Stimulated activated CD4-positive, alpha-beta T cell treated with anti-CD3 and anti-CD28 coated beads, Interleukin-2, amount 100 ng/mL, for 48 hours (primary cell): ENCODE measurements at places on chromosomes 2 and 18.

DNA sequence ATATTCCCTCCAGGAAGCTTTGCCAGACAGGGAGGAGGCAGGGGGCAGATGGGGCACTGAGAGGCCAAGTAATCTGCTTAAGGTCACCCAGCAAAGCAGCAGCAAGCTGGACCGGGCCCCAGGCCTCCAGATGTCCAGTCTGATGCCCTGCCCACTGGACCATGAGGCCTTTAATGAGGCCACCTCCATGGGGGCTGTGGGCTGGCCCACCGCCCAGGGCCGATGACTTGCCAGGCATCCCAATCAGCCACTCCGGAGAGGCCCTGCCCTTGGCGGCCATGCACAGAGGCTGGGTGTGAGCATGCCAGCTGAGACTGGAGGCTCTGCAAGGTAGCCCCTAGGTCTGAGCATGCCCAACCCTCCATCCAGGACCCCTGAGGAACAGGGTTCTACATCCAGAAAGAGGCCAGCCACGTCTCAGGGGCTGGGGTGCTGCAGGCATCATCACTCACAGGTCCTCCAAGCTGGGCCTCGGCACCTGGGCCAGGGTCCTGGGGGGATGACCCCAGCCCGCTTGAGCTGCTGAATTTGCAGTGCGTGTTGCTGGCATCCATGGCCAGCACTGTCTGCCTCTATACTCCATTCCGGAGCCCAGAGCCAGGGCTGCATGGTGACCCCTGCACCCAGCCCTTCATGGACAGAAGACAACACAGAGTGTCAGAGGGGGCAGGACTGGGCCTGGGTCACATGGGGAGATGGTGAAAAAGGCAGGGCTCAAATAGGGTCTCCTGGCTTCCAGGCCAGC is 164.2 kb downstream of the INHBB start:
- no peak for DNase-seq

DNA sequence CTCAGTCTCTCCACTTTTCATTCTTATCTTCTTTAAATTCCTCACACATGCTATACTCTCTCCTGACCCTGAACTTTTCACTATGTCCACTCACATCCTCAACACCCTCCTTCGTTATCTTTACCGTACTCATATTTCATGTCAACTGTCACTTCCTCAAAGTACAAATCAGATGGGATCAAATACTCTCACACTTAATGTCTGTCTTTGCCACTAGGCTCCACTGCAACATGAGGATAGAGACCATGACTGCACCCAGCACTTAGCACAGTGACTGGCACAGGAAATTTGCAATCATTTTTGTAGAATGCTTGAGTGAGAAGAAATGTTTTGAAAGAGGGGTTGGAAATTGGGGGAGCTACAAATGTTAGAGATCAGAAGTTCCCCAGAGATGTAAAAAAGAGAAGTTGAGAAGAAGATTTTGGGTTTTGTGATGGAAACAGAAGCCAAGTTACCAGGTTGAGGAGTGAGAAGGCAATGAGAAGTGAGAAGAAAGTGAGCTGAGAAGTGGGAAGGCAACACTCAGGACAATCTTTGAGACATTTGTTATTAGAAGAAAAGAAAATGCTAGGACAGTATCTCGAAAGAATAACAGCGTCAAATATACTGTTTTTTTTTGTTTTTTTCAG is 87.0 kb downstream of the CCDC141 start:
- DNase-seq: no peak

GRCh38 chr18:74819433-74820059 is 221.9 kb downstream of the ZNF407 start:
- no peak for DNase-seq

DNA sequence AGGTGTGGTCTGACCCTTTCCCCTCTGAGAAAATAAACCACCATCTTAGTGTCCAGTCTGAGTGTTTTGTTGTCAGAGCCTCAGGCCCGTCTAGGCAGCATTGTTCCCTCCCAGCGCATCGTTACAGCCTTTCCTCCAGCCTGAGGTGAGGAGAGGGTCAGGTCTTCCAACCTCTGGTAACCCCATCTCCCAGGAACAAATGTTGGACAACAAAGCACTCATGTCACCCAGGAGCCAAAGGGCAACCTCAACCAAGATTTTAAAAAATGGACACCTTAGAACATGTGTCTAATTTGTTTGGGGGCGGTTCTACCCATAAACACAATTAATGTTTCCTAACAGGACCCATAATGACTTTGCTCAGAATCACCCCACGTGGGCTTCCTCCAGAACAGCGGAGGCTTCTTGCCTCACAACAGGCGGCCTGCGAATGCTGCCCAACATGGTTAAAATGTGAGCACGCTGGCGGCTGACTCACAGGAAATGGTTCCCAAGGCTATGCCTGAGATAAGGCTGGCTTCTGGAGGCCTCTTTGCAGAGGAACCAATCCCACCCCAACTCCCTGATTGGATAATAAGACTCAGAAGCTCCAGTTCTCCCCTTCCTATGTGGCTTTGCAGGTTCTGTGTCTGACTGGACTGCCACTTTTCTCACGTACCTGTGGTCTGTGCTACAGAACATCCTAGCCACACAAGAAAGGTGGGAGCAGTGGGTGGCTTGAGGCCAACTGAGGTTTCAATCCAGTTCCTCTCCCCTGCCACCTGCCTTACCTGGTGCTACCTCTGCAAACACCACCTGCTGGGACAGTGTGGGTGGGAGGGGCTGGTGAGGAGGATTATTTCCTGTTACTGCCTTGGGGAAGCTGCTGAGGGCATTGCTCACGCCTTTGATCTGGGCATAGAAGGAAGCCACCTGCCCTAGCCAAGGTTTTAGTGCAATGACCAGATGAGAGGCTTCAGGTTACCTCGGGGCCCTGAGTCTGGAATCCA is 108.8 kb downstream of the B3GNT2 start:
- DNase-seq: peak; percentile 29

- no peak for DNase-seq
Observed at GRCh38 chr2:176817061-176817565, 395.5 kb upstream of the HNRNPA3 start.

DNA sequence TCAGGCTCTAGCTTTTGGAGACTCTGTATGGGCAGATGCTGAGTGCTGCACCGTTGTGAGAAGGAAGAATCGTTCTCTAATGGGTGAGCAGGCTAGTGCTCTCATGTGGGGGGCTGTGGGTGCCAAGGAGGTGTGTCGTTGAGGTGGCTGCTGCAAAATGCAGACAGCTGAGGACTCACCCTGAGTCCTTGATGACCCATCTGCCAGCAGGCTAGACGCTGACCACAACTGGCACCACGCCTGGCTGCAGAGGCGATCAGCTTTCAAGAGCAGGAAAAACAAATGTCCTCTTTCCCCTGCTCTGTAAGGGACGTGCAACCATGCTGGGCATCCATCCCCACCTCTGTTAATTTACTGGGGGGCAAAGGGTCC is 48.2 kb downstream of the HAUS1 start:
- no peak for DNase-seq

DNA sequence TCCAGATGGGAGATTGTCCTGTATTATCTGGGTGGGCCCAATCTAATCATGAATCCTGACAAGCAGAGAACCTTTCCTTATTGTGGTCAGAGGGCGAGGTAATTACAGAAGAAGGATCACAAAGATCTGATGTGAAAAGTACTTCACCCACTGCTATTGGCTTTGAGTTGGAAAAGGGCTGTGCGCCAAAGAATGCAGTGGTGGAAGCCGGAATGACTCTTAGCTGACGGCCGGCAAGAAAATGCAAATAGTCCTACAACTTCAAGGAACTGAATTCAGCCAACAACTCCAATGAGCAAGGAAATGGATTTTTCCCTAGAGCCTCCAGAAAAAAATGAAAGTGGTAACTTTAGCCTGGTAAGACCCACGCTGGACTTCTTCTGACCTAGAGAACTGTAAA is 67.3 kb downstream of the CTNNA2 start:
- no peak for DNase-seq
